ENCODE measurements at places on chromosomes 11 and 22.

DNA sequence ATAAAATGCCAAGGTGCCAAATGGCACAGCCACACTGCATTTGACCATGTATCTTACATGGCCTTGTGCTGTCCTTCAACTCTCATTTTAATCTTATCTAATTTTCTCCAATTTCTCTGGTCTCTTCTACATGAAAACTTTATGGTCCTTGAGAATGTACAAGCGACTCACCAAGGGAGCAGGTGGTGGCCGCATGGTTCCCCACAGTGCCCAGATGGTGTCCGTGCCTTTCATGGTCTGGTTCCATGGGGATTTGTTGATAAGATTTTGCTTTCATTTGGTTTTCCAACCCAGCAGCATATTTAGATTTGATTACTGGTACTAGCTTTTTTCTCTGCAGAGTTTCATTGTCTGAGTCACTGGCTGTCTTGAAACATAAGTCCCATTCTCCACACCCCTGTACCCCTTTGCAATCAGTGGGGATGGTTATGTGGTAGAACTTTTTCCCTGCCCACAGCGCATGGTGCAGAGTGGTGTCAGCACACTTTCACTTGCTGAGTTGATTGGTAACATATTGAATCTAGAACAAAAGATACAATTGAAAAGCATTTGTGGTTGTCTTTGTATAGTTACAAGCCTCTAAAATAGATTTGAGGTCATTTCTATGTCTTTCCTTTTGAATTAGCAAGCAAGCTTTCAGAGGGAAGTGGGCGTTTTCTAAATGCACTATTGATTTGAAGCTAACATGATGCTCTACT is 24.1 kb downstream of the ZNRF3 start:
- DNase-seq: no peak

DNA sequence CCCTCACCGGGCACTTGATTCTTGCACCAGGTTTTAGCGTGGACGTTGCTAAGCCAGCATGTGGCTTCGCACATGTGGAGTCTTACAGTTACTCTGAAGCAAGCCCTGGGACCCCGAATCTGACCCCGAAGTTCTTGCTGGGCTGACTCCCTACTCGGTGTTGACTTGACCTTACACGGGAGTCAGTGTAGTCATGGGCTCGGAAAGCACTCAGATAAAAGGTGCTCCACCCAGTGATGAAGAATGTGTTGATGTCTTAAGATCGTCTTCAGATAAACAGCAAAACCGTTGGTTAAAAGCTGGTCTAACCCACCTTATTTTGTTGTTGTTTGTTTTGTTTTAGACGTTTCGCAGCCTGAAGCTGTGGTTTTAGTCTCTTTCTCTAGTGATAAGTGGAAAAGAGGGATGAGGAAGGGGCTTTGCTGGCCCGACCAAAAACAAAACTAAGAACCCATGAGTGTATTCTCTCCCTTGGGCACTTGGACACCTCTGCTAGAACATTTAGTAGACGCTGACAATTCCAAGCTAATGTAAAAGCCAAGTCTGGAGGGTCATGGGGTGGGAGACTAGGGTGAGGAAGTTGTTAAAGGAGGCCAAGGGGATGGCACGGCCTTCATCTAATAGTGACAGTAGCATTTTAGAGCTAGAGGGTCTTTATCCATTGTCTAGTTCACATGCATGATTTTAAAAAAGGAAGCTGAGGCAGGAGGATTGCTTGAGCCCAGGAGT is 69.9 kb downstream of the BCR start:
- no peak for DNase-seq

GRCh38 chr22:34019190-34019845 is 99.0 kb upstream of the LARGE1 start:
- DNase-seq: no peak

DNA sequence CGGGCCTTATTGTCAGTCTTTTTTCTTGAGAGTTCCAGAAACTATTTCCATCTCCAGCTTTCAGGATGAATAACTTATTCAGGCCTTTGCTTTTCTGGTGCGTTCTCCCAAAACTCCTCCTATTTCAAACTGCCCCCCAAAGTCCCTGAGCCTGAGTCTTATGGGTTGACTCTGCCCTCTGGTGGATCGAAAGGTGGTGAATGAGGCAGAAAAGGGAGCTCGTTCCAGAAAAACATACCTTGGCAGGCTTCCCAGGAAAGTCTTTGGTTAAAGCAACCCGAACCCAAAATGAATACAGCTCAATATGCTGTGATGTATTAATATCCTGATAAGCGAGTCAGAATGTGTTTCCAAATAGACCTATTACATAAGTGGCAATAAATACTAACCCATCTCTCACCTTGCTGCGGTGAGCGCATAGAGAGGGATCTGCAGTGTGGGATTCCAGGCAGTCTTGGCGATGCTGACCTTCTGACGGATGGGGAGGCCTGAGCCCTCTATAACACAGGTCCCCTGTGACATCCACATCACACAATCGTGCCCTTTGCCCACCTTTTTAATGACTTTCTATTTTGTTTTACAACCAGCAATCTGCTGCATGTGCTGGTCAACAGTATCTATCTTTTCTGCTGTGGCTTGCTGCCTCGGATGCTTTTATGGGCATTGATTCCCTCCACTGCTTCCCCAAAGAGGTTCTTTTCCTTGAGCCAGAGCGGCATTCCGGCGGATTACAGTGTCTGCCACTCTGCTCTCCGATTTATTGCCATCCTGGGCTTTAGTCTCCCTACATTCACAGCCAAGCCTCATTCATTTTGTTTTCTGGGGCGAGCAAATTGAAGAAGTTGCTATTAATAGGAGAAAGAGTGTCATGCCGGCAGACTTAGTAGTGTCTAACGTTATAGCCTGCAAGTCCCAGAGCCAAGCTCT is 756.8 kb downstream of the NTM start:
- peak; percentile 94 for DNase-seq

DNA sequence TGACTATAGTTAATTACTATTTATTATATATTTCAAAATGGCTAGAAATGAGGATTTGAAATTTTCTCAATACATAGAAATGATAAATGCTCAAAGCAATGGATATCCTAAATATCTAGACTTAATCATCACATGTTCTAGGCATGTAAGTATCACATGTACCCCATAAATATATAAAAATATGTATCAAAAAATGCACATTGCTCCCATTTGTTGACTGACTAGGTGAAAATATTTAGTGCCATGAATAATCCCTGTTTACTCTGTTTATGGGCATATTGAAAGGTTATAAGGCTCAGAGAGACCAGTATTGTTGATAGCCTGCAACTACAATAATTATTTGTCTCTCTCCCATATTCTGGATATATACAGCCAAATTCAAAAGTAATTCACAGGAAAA is 3.1 kb downstream of the HBE1 start:
- DNase-seq: no peak

GRCh38 chr22:50305923-50306566 is 1.4 kb downstream of the PLXNB2 start:
- peak; percentile 93 for DNase-seq

- DNase-seq: peak; percentile 65
Observed at GRCh38 chr11:8006349-8006977, 19.3 kb downstream of the EIF3F start.

DNA sequence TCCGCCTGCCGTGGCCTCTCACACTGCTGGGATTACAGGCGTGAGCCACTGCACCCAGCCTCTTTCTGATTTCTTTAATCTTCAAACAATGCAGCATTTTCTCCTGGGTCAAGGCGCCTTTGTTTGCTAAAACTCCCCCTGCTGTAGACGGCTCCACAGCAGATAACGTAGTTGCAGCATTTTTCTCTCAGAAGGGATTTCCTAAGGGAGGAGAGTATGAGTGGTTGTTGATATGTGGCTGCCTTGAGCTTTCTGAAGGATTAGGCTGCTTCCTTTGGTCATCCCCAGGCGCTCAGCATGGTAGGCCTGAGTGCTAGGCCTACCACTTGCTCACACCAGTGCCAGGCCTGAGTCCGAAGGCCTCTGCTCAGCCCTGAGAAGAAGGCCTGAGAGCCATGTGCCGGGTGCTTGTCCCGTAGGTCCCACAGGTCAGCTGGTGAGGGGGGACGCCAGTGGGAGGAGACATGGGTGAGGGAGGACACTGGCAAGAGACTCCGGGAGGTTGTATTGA is 18.1 kb downstream of the SMARCB1 start:
- no peak for DNase-seq

All from fibroblast of skin of right biceps (primary cell).